ENCODE measurements at places on chromosomes 11 and 22. TPM values are rescaled to one million over a fixed set of nuclear protein-coding genes. Genes with fewer than 3 reads are reported as not detected.

Gene MS4A6E
- total RNA-seq, result not detected

Gene GP1BB
- not detected for total RNA-seq

Gene FGF19
- not detected for total RNA-seq

- DNase-seq, result no peak
Measured at GRCh38 chr22:32967386-32968101, 90.6 kb downstream of the SYN3 start.

- DNase-seq, result peak; percentile 33
Measured at GRCh38 chr22:41966607-41967240, 2.5 kb upstream of the SEPTIN3 start.

GRCh38 chr11:120228794-120229384 lies 11.1 kb upstream of the POU2F3 start:
- DNase-seq, result no peak

- DNase-seq, result no peak
Measured at GRCh38 chr11:64851831-64852351, 7.4 kb upstream of the CDC42BPG start.

- no peak for DNase-seq
Measured at GRCh38 chr22:48885919-48886305, 941.8 kb downstream of the BRD1 start.
